ENCODE measurements at places on chromosomes 6 and 20.

DNA sequence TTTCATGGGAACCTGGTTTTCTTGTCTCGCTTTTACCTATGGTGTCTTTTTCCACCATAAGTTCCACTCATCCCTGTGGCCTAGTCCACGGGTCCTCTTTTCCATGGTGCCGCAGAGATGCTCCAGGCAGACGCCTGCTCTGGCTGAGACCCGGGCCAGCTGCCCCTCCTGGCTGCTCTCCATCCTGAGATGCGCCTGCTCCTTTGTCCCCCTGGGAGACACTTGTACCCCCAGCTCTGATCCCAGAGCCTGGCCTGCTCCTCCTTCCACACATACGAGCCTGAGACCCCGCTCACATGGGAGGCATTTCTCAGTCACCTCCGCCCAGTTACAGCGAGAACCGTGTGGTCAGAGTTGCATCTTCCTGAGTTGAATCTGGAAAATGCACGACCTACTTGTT, 29.6 kb downstream of the RNASET2 start:
- no peak for DNase-seq

GRCh38 chr6:14936861-14937260, 309.0 kb upstream of the JARID2 start:
- DNase-seq, result no peak

- DNase-seq, result no peak
Measured at GRCh38 chr6:38773338-38773737, 58.2 kb downstream of the DNAH8 start.

- no peak for DNase-seq
Measured at GRCh38 chr6:165701564-165702354, 38.7 kb upstream of the PDE10A start.

- DNase-seq, result no peak
Measured at GRCh38 chr20:24733416-24733815, 215.7 kb upstream of the CST7 start.
